ENCODE measurements at places on chromosomes 4 and X.

DNA sequence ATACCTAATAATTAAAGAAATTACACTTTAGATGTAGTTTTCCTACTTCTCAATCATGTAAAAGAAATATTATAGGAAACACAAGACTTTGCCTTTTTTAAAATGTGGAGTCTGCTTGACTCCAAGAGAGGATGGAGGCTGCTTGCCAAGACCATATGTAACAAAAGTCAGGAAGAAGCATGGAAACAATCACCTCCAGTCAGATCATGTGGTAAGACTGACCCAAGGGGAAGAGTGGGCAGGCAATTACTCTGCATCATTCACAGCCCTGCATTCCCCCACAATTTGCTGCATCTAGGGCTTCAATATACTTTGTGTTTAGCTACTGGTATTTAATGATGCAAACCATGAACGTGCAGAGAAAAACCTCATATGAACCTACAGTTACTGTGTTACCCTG, 78.0 kb upstream of the RXFP1 start:
- DNase-seq = no peak

DNA sequence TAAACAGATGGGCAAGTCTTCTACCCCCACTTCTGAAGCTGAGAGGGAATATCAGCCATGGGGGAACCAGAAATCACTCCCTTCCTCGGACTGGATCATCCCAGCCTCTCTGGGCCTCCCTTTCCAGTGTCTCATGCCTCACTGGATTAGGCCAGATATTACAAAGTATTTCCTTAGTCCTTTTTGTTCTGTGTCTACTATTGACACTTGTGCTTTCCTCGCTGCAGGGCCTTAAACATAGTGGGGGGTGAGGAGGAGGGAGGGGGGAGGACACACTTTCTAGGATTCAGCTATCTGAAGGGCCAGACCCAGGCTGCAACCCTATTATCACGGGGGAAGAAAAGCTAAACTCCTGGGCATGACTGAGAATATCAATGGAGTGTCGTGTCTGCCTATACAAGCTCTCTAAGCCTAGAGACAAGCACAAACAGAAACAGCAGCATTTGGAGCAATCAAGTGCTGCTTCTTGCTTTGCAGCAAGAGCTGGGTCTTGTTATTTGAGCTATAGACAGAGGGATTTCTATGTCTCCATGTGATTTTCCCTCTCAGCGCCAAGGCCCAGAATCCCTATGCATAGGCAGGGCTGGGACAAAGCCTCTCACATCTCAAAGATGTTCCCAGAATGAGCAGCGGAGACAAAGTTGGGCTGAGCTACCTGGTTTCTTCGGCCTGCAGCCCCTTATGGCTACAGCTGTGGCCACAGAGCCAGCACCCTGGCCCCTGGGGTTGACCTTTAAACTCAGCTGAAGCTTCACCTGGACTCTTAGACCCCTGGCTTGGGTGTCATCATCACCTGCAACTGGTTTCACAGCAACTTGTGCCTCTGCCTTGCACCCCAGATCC, 20.2 kb downstream of the PJA1 start:
- DNase-seq = no peak

DNA sequence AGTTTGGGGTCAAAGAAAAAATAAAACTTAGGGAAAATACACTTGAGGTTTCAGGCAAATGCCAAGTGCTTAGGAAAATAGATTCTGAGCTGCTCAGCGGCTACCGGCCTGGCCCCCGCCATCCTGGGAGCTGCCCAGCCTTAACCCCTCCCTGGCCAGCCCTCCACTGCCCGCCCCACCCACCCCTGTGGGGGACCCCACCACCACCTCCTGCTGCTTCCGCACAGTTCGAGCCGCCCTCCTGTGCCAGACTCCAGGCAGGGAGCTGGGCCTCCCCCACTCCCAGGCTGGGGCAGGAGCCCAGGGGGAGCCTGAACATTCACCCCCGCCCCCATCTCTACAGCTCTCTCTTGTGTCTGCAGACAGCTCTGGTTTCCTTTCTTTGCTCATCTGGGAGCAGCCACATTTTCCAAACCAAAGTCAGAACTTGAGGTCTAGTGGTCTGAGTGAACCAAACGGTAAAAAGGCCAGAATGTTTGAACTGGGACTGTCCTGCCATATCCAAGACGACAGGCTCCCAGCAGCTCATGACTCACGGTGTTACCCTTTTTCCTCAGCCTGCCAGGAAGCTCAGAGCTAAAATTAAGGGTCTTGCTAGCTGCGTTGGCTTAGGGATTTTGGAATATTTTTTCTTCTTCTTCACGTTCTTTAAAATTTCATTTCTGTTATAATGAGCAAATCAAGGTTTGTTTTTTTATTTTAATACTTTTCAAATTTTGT, 4.7 kb upstream of the FGFR3 start:
- no peak for DNase-seq

DNA sequence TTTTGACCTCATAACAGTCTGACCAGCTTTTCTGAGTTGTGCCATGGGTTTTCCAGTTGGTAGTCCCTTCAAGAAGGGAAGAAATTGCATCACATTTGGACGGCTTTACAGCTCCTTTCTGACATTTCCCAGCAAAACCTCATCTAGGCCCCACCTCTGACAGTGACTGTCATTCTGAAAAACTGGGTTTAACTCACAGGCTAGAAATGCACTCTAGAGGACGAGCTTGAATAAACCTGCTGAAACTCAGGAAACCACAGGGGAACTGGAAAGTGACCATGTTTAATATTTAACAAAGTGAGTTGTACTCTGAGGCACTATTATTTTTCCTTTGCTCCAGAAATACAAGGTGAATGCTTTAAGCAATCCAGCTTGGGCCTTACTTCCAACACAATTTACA, 434.3 kb upstream of the RASGEF1B start:
- no peak for DNase-seq

DNA sequence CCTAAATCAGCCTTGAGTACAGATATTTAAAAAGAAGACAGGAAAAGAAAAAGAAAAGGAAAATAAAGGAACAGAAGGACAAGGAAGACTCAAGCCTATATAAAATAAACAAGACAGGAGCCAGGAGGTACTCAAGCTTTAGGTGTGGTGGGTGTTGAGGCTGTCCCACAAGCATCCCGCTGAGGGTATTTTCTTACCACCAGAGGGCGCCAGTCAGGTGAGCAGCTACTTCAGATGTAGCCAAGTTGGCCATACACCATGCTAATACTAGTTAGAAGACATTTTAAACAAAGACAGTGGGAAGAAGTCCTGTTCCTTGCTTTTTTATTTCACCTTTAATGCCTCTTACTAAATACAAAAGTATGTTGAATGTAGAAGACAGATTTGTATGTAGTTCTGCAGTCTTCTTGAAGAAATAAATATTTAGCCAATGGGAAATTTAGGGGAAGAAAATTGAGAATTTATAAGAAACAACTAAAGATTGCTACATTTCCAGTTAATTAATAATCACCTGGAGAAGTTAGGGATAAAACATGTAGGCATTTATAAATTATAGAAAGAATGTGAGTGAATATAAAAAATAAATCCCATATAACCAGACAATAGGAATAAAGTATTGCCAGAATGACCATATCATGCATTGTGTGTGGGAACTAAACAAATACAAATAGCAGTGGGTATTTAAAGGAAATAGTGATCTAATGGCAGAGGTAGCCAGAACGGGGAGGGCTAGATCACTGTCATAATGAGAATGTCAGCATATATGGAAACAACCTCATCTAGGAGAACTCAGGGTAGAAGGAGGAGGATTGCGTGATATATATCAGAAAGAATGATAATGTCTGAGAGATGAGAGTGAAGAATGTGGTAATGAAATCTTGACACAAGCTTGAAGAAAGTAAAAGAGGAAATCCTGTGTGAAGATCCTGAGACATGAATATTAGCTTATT, 71.0 kb downstream of the MTHFD2L start:
- DNase-seq = peak; percentile 88

- DNase-seq = no peak
Measured at GRCh38 chr4:76732246-76732645, 165.7 kb downstream of the SOWAHB start.

DNA sequence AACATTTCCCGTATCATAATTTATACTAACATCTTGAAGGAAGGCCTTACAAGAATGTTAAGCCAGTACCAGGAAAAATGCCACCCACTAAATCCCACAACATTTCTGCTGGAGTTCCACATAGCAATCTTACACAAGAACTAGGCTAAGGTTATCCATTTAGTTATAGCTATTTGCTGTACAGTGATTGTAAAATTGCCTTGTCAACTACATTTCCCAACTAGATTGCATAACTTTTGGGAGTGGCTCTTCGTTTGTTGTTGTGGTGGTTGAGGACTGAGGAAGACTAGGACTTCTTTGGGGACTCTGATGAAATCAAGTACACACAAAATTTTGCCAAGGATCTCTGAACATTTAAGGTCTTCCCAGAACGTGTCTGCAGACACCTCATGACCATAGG, 8.0 kb downstream of the IBSP start:
- no peak for DNase-seq

GRCh38 chrX:24371391-24371972, 11.0 kb downstream of the SUPT20HL1 start:
- DNase-seq = peak; percentile 82

- DNase-seq = no peak
Measured at GRCh38 chr4:119103263-119103662, 32.4 kb upstream of the MYOZ2 start.

DNA sequence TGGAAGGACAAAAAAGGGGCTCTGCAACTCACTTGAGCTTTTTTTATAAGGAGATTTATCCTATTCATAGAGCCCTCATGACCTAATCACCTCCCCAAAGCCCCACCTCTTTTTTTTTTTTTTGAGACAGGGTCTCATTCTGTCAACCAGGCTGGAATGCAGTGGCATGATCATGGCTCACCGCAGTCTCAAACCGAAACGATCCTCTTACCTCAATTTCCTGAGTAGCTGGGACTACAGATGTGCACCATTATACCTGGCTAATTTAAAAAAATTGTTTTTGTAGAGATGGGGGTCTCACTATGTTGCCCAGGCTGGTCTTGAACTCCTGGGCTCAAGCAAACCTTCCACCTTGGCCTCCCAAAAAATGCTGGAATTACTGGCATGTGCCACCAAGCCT, 61.6 kb upstream of the PDGFRA start:
- no peak for DNase-seq

- DNase-seq = no peak
Measured at GRCh38 chr4:152256996-152257395, 278.9 kb downstream of the FBXW7 start.

GRCh38 chrX:53732797-53733196, 46.3 kb upstream of the HUWE1 start:
- peak; percentile 36 for DNase-seq

- peak; percentile 67 for DNase-seq
Measured at GRCh38 chr4:40672528-40673522, 43.2 kb upstream of the RBM47 start.

- DNase-seq = no peak
Measured at GRCh38 chr4:134885436-134885835, 683.8 kb upstream of the PABPC4L start.

GRCh38 chr4:10225096-10225495, 108.5 kb upstream of the WDR1 start:
- DNase-seq = no peak

GRCh38 chrX:150482537-150483206, 85.7 kb upstream of the MTM1 start:
- peak; percentile 77 for DNase-seq
